Fibroblast of villous mesenchyme (primary cell): ENCODE measurements at places on chromosomes 11 and 22. TPM values are rescaled to one million over a fixed set of nuclear protein-coding genes. Genes with fewer than 3 reads are reported as not detected.

TMPRSS4 gene
- not detected in 2 replicates for total RNA-seq

DNA sequence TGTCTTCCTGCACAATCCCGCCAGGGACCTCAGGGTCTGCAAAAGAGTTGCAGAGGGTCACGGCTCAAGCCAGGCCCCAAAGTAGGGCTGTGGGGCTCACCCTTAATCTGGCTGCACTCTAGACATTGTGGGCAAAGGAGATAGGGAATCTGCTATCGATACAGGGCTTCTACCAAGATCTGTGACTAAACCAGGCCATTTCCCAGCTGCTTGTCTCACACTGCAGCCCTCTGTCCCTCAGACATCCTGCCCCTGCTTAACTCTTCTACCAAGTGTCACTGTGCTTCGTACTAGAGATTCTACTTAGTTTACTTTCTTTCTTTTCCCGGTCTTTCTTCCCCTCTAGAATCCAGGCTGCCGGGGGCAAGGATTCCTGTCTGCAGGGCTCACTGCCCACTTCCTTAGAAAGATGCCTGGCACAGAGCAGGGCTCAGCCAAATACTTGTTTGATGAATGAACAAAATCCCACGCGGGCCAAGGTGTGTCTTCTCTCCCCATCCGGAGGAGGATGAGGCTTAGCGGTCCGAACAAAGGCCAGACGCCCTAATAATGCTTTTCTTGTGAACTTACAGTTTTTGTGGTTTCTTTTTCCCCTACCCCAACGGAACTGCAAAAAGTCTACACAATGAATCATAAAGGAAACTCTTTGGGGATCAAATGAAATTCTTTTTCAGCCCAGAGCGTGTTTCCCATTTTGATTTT lies 61.3 kb upstream of the ANO1 start:
- DNase-seq, result no peak

DNA sequence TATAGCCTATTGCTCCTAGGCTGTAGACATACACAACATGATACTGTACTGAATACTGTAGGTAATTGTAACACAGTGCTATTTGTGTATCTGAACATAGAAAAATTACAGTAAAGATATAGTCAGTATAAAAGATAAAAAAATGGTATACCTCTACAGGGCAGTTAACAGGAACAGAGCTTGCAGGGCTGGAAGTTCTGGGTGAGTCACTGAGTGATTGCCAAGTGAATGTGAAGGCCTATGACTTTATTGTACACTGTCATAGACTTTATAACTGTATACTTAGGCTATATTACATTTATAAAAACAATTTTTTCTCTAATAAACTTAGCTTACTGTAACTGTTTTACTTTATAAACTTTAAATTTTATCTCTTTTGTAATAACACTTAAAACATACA lies 332.4 kb upstream of the ARHGAP42 start:
- no peak for DNase-seq

DNA sequence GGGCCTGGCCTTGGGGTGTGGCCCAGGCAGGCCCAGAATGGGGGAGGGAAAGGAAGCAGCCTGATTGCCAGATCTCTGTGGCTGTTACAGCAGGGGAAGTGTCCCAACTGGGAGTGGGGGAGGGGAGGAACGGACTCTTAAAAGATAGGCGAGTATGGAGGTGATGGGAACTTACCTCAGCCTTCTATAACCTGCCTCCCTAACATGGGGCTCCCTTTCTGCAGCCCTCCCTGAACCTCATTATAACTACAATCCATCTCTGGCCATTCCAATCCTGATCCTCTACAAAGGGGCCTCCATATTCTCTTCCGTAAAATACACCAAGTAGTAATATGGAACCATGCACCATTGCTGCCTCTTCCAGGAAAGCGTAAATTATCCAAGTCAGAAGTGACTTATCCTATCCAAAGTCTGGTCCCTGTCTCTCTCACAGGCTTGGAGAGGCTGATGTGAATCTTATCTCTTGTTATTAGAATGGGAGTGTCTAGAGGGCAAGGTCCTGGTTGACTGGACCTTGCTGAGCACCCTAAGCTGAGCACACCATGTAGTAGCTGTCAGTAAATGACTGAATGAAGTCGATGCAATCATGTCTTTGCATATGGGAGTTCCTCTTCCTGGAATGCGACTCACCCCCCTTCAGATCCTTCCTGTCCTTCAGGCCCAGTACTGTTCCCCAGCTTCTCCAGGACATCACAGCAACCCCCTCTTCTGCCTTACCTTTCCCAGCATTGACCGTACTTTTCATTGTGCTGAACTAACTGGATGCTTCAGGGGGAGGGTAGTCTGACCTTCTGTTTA lies 5.9 kb downstream of the RHOG start:
- DNase-seq, result peak; percentile 11

DNA sequence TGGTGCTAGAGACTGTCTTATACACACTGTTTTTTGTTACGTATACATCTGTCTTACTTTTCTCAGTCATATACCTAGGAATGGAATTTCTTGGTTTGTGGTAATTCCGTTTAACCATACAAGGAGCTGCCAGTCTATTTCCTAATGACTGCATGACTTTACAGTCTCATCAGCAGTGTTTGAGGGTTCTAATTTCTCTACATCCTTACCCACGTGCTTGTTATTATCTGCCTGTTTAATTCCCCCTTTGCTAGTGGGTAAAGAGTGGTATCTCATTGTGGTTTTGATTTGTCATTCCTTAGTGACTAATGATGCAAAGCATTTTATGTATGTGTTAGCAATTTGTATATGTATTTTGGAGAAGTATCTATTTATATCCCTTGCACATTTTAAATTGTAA lies 1008.0 kb downstream of the FAM181B start:
- no peak for DNase-seq

DNA sequence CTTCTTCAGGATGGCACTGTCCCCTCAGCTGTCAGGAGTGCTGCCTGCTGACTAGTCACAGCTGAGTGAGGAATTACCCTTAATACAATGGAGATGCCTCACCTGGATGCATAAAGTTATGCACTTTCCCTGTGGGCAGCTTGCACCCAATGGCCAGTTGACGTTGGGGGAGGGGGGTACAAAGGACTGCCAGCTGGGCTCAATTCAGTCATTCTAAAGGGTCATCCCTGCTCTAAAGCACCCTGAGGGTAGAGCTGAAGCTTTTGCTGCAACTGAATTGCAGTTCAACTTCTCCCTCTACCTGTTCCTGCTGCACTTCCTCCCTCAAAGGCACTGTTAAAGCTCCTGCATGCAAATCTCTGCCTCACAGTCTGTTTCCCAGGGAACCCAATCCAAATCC lies 147.8 kb upstream of the SESN3 start:
- DNase-seq, result no peak

DNA sequence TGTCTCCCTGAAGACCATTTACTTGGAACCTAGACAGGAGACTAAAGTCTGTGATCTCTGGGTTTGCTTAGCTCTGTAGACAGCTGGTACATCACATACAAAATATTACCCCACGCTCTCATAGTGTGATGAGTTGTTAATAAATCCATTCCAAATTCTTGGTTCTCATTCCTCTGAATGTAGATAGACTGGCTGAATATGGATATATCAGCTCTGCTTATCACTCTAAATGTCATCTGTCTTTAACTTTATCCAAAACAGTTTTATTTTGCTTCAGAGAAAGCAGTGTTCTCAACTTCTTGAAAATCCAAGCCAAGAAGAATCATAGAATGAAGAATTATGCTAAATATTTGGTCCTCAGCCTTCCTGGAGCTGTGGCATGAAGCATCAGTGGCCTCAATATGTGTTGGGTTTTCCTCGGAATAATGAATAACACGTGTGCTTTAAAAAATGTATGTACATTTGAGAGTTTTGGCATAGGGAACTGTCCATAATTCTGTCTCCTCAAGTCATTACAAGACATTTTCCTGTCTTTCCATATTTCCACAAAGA lies 10.5 kb upstream of the LDLRAD3 start:
- no peak for DNase-seq

DNA sequence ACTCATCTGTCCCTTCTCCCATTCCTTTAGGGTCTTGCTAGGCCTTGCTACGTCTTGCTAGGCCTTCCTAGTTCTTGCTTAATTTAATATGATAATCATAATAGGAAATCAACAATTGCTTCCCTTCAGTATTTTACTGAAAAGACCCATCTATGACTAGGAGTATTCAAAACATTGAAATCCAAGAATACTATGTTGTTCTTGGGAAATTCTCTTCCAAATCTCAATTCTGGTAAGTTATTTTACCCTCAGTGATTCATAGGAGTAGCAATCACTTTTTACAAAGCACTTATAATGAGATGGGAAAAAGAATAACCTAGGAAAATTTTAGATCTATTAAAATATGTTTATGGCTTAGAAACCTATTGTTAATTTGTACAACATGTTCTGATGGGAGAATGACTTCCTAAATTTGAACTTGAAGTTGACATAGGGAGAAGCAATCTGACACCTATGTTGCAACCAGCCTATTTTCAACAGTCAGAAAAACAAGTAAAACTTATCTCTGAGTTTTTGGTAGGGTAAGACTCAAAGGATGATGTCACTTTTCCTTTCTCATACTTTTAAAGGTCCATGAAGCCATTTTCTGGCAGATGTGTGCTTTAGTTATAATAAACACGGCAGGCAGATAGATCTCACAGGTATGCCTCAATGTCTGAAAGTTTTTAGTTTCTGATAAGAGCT lies 29.5 kb upstream of the HIPK3 start:
- DNase-seq, result peak; percentile 78

MPEG1 gene
- total RNA-seq, result not detected in 2 replicates

PANX3 gene
- total RNA-seq, result under 0.01 TPM in 1 of 2 replicates, not detected in the other

DNA sequence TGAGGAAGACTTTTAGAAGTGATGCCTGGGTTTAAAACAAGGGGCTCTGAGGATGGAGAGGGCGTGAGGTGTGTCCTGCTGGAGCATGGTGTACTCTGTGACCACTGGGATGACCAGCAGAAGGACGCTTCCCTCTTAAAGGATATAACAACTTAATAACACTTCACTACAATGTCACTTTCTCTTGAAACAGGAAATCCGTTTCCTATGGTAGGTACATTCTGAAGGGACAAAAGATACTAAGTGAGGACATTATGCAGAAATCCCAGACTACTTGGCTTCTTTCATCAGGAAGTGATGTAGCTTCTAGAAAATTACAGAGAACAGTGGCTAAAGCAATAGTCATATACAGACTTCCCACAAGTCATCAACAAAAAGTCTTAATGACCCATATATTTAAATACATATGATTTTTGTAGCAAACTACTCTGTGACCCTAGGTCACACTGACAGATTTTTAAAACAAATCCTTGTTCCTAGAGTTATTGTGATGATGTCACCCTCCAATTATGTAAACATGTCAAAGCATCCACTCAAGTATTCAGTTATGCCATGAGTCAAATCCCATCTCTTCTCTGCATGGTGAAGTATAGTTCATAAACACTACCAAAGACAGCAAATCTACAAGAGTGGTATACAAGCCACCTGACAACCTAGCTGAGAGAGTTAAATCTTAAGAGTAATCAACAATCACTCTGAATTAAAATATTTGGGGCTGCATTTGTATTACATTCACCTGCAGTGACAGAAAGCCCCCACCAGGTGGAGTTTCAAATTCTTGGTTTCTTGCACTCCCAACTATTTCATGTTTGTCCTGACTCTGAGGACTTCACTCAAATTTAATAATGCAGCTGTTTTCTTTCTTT lies 32.8 kb downstream of the PITPNB start:
- peak; percentile 90 for DNase-seq

DNA sequence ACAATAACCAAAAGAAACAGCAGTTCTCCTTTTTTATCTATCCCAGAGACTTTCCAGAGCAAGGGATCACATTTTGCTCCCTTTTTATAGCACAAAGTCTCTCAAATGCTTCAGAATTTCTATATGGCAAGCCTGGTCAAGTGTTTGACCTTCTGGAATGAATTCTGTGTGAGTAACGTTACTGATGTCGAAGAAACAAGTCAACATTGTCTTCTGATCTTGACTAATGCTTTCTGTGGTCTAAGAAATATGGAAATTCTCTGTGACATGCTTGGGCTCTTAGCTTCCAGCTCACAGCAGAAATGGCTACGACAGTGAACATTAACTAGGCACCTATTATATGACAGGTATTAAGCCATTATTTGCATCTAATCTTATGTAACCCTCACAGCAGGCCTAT lies 411.7 kb downstream of the CADM1 start:
- no peak for DNase-seq

- no peak for DNase-seq
These were observed 74.4 kb upstream of the ASPHD2 start for GRCh38 chr22:26354707-26355106.

SELENOM gene
- 152 and 155 TPM in 2 replicates for total RNA-seq

MEI1 gene
- 1.3 and 2.2 TPM in 2 replicates for total RNA-seq

- DNase-seq, result no peak
These were observed 437.7 kb downstream of the SOX6 start for GRCh38 chr11:15918674-15919073.

DNA sequence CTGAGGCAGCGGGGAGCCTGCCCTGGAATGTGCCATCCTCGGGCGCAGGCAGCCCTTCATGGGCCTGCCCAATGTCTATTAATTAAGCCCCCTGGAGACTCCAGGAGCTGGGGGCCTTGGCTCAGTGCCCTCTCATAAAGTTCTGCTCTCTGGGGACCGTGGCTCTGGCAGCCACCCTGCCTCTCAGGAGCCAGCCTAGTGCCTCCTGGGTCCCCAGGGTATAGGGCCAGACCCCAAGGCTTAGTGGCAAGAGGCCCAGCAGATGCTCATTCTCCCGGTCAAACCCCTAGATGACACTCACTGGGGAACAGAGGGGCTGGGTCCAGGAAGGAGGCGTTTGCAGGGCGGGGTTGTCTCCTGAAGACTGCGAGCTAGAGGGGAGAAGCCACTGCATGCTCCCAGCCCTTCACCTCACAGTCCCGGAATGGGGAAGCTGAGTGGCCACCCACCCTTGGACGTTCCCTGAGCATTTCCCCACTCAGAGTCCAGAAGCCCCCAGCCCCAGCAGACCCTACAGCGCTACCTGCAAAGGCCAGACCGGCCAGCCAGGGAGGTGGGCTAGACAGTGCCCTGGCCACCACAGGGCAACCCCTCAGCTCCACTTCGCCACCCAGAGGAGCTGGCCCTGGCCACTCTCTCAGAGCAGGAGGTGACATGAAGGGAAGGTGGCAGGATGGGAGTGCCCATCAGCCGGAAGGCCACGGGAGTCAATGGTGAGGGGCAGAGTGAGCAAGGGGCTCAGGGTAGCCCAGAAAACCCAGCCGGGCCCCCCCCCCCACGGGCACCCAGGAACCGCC lies 83.0 kb downstream of the CDKN1C start:
- no peak for DNase-seq

DNA sequence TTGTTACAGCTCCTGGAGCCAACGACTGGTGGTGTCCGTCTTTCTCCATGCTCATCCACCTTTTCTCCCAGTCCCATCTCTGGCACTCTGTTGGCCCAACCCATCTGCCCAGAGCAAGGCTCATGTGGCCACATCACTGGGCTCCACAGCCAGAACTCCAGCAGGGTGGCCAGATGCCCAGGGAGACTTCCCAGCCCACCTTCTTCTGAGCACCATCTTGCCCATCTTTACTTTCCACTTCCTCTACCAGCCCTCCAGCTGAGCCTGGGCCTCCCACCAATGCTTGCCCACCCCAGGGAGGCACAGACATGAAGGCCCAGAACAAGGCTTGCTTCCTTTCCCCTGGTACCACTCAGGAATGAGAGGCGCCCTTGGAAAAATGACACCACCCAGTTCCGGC lies 116.8 kb downstream of the BUD13 start:
- DNase-seq, result no peak

GRCh38 chr11:65422633-65423515 lies at the start of gene NEAT1:
Gene NEAT1 (plus strand): TSS chr11:65422798.
- peak; percentile 97 for DNase-seq

GRCh38 chr22:22161924-22162851 lies 82.4 kb upstream of the VPREB1 start:
- DNase-seq, result no peak

PHETA2 gene
- 19.0 and 21.2 TPM in 2 replicates for total RNA-seq
